ENCODE measurements at places on chromosomes 3 and 15. TPM values are rescaled to one million over a fixed set of nuclear protein-coding genes. Genes with fewer than 3 reads are reported as not detected.

Gene PEX5L
- total RNA-seq: not detected

Gene PDIA5
- 14.1 TPM for total RNA-seq

Gene OXNAD1
- total RNA-seq: 6.7 TPM

Gene TP63
- total RNA-seq: 0.34 TPM

Gene OR5H14
- total RNA-seq: not detected

Gene B3GALNT1
- 6.2 TPM for total RNA-seq

Gene SCN5A
- 1.3 TPM for total RNA-seq
